ENCODE measurements at places on chromosomes 13 and 19.

DNA sequence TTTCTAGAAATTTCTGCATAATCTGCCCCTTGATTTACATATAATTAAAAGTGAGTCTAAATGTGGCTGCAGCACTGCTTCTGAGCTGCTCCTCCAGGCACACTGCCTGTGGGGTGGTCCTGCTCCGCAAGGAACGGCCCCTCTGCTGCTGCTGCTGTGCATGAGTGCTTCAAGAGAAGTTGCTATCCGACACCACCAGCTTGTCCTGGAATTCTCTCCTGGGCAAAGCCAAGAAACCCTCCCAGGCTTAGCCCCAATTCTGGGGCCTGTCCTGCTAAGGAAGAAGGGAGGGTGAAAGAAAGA is 7.5 kb upstream of the PDCD5 start:
- DNase-seq: no peak

DNA sequence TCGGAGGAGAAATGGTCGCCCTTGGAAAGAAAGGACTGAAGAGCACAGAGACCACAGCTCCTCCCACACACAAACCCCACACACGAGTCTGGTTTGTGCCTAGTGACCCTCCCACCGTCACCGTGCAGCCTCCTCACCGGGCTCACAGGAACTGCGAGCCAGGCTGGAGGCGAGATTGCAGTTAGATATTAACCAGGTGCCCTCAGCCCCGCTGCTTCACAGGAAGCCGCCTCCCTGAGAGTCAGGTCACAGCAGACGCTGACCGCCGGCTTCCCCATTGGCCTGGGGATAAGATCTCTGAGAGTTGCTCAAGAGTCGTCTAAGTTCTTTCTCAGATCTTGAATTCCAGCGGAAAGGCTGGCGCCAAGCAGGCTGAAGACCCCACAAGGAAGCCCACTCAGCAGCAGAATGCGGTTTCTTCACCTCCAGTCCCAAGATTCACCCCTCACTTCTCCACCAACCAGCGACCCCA is 870 bp downstream of the ZNF44 start:
- no peak for DNase-seq

DNA sequence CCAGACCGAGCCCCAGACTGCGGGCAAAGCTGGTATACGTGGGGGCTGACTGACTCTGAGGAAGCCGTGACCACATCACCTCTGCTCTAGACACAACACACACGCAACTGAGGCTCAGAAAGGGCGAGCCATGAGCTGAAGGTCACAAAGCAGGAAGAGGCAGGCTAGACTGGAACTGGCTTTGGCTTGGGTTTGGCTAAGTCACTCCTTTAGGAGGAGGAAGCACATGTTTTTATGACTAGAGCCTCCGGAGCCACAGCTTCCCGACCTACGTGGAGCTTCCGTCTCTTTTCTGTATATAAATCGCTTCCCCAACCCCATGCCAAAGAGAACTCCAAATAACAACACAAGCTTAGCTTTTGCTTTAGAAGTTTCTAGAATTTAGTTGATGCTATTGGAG is 48.0 kb downstream of the RFX2 start:
- no peak for DNase-seq

DNA sequence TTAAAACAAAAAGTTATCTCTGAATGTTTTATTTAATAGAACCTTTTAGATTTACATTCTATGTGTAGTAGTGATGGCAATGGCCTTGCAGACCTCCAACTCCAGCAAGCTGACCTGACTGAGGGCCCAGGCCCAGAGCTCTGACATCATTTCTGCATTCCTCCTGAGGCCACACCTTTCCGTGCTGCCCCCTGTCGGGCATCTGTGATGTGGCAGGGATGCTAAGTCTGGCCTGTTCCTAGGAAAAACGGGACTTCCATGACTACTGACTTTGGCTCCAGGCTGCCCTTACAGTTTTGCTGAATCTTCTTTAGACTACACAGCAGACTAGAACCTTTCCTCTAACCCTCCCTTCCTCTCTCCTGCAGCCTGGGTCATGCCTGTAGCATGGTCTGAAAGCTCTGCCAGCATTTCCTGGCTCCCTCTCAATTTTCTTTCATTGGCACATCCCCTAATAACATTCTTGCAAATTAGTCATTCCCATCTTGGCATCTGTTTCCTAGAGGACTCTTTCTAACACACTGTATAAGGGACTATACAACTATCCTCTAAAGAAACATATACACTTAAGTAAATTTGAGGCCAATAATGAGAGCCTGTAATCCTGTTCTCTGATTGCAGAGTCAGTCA is 249.1 kb downstream of the GPC5 start:
- DNase-seq: no peak

- DNase-seq: no peak
These were observed 92.5 kb downstream of the UQCRFS1 start for GRCh38 chr19:29120466-29120865.

DNA sequence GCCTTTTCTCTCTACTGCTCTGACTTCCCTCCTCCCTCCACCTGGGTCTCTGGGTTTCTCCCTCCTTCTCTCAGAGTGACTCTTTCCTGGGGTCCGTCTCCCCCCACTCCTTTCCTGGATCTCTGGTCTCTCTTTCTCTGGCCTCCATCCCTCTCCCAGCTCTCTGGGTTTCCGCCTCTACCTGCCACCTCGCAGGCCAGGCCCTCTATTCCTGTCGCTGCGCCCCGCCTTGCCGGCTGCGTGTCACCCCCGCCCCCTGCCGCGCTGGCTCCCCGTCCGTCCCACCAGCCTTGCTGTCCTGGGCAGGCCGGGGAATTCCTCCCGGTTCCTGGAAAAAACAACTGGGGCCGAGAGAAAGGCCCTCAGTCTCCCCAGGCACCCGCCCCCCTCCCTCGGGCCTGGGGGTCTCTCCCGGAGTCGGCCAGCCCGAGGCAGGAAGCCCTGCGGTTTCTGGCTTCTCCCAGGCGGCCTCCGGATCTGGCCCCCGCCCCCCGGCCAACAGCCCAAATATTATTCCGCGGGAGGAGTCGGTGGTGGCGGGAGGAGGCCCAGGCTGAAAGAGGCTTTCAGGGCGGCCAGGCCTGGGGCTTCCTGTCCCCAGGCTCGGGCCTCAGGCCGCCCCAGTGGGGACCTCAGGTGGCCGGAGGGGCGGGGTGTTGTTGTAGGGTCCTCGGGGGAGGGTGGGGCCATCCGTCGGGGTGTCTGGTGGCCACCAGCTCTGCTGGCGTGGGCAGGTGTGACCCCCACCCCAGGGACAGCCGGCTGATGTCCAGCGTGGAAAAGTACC is 9.3 kb downstream of the IRF2BP1 start:
- DNase-seq: no peak

DNA sequence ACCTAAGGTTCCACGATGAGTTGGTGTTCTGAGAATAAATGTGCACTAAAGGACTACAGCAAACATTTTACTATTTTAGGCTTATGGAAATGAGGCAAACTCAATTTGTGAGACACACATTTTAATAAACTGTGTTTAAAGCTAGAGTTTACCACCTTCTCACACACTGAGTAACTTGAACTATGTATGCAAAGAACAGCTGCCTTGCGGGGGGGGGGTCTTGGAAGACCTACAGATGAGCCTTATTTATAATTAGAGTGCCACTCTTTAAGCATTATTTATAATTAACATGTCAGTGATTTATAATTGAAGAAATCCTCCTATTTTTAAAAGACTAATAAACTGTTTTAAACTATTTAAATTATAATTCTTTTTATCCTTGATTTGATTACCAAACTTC is 300.4 kb downstream of the DLEU7 start:
- no peak for DNase-seq

GRCh38 chr13:90839061-90839460 is 508.4 kb upstream of the MIR17HG start:
- no peak for DNase-seq

- no peak for DNase-seq
These were observed 3.9 kb downstream of the ANKRD24 start for GRCh38 chr19:4186087-4186993.

GRCh38 chr13:60230593-60230992 is 66.9 kb upstream of the DIAPH3 start:
- no peak for DNase-seq

DNA sequence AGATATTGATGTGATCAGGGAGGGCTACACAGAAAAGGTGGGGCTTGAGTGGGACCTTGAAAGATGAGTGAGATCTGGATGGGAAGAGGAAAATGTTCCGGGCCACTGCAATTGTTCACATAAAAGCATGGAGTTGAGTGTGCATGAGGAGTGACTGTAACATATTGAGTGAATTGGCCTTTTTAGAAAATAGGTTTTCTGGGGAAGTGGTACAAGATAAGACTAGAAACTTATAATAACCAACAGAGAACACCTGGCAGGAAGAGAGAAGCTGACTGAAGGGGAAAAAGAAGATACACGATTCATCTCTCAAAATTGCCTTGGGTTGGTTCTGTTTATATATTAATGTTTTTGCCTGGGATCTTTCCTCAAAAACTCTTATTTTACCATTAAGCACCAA is 32.2 kb downstream of the SLC10A2 start:
- DNase-seq: no peak

- no peak for DNase-seq
These were observed 8.4 kb downstream of the ASF1B start for GRCh38 chr19:14127929-14128509.

DNA sequence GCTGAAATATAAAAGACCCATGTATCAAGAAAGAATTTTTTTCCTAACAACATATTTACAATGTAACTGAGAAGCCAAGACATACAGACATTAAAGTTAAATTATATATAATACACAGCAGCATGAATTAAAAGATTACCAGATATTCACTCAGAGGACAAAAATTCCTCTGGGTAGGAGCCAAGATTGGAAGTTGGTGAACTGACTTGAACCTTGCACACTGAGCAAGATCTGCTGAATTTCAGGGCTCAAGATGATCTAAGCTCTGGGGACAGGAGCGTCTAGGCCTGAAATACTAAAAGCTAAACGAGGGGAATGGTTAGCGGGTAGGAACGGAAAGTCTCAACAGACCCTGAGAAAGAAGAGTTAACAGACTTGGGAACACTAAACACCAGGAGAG is 8.5 kb downstream of the FOXO1 start:
- no peak for DNase-seq

DNA sequence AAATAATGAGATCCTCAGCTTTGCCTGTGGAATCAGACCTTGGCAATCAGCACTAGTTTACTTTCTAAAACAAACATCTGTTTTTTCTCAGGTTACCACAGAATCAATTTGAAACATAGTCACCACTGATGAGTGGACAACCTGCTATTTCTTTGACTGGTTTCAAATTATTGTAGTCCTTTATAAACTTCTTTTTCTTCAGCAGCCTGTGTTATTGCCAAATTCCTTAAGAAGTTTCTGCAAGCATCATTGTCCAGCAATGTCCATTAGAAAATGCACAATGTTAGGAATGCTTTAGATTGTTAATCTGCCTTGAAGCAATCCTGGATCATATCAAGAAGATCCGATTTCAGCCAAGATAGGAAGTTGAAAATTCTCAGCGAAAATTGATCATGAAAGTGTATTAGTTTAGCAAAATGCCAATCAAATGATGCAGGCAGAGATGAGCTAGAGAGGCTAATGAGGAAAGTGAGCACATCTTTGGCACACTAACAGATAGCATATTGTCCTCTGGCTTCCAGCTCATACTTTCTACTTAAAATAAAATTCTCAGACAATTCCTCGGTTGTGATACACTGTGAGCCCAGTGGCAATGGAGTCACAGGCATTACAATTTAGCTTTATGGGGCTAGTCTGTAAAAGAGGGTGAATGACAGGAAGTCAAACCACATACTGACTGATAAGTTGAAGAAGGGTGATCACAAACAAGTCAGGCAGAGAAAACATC is 270.6 kb downstream of the SLITRK6 start:
- no peak for DNase-seq

GRCh38 chr13:71033026-71033425 is 834.0 kb downstream of the DACH1 start:
- no peak for DNase-seq

DNA sequence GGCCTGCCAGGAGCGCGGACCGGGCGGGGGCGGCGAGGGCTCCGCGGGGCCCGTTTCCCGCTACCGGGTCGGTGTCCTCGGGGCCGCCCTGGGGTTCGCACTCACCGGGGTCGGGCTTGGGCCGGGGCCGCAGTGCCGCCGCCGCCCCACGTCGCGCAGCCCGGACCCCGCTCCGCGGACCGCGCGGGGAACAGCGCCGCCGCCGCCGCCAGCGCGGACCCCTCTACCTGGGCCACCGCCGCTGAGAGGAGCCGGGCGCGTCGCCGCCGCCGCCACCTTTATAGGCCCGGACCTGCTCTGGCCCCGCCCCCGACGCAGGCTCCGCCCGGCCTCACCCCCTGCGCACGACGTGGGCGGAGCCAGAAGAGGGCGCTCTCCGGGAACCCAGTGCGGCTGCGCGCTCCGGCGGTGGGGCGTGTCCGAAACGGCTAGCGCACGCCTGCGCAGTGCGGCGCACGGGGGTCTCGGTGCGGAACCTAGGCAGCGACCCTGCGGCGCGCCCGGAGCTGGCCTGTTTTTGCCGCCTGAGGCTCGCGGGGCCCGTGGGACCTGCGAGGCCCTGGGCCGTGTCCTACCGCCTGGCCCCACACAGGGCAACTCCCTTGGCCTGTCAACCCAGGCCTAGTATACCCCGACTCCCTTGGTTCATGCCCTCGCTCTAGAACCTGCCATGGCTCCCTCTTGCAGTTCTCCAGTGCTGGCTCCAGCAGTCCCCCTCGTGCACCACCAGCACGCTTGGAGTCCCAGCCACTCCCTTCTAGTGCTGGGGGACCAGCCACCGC is at the start of gene MKNK2:
Gene MKNK2, minus strand, starts transcription at position 254 of the 782 bp plus-strand sequence. CDS start 393 bp downstream, outside the sequence.
- DNase-seq: peak; percentile 9

DNA sequence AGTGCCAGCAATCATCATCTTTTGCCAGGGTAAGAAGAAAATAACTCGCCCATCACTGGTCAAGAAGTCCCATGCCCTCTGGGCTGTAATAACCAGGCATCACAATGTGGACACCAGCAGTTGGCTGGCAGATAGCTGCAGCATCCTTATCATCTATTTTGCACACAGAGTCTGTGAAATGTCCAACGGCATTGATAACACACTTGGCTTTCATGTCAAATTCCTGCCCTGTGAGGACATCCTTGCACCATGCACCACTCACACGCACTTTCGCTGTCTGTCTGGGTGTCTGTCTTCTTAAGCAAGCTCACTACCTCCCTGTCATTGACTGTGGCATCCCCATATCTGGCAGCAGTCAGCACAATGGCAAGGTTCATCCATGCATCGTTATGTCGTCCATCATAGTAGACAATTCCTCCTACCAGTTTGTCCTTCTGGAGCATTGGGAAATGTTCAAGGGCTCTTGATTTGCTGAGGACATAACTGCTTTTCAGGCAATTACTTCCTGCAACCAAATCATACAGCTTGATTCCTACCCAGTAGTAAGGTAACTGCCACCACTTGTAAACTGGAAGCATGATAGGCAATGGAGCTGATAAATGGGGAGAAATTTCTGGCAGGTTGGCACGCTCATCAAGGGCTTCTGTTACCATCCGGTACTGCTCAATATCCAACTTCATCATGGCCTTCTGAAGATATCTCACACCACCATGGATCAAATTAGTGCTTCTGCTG is 6.8 kb upstream of the ZSCAN5A start:
- no peak for DNase-seq
